ENCODE measurements at places on chromosomes 4 and X. TPM values are rescaled to one million over a fixed set of nuclear protein-coding genes. Genes with fewer than 3 reads are reported as not detected.

The ABCE1 gene
- total RNA-seq, result 36.5 TPM

The MAGEB17 gene
- not detected for total RNA-seq

DNA sequence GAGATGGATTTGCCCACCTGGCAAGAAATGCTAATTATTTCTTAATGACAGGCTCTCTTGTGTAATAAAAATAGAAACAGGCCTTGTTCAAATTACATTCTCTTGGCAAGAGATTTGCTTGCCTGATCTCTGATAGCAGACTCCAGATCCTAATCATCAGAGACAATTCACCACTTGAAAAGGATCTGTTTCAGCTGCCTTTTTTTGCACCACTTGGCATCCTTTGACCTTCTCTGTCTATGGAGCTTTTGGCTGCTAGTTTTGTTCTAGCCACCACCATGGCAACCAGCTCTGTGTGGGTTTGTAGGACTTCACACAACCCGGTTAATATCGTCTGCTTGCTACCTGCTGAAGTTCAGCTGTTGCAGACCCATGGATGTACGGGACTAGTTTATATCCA, 241.1 kb upstream of the TLL1 start:
- H3K36me3 ChIP-seq, result no peaks in the 10 kb centered on the region
- no peak for DNase-seq

- H3K27ac ChIP-seq, result peak overlapping the region; percentile 28
Observed at GRCh38 chr4:168917138-168917779, 92.8 kb downstream of the CBR4 start.
